ENCODE measurements at places on chromosomes 4 and X.

DNA sequence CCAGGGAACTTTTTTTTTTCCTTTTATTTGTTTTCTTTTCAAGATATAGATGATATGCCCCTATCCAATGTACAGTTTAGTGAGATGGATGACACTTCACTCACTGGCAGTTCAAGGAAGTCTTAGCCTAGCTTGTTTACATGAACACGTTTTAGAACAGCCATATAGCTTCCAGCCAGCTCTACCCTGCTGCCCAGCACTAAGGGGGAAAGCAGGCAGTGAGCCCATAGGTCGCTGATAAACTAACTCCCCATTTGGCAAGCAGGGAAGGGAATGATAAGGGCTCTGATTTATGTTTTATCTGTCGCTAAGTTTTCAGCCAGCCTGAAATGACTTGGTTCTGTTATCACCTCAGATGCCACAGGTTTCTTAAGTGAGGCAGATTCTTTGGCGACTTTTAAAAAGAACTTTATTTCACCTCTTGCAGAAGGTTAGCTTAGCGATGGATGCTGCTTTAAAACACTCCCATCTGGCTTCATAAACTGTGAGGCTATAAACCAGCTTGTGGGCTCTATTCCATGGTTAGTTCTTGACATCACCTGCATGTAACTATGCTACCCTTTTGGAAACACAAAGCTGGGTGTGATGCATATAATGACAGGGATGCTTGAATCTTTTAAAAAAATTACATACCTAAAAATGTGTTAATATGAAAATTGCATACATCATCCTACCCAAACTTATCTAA is 348.4 kb downstream of the FBXO8 start:
- no peak for DNase-seq

DNA sequence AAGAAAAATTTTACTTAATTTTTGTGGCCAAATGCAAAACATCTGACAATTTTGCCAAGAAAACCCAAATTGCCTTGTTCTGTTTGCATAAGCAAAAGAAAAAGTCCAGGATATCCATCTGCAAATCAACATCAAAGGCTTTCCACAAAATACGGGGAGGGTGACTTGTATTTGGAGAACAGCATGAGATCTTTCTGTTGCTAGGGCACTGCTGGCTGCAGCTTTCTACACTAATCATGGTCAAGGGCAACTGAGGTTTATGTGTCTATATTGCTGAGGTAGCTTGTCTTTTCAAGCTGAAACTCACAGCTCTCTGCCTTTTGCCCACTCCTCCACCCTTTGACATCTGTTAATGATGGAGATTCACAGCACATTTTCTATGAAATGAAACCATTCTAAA is 389.1 kb downstream of the NKX6-1 start:
- no peak for DNase-seq

DNA sequence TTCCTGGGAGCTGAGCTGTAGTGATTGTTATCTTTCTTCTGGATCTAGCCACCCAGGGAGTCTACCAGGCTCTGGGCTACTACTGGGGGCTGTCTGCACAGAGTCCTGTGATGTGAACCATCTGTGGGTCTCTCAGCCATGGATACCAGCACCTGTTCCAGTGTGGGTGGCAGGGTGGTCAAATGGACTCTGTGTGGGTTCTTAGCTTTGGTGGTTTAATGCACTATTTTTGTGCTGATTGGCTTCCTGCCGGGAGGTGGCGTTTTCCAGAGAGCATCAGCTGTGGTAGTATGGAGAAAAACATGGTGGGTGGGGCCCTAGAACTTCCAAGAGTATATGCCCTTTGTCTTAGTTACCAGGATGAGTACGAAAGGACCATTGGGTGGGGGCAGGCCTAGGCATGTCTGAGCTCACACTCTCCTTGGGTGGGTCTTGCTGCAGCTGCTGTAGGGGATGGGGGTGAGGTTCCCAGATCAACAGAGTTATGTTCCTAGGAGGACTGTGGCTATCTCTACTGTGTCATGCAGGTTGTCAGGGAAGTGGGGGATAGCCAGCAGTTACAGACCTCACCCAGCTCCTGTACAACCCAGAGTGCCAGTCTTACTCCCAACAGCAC is 264.8 kb upstream of the LDB2 start:
- no peak for DNase-seq

- no peak for DNase-seq
Measured at GRCh38 chr4:28723371-28723770, 1862.7 kb downstream of the STIM2 start.

GRCh38 chr4:5656415-5656814 is 51.9 kb downstream of the EVC2 start:
- no peak for DNase-seq

DNA sequence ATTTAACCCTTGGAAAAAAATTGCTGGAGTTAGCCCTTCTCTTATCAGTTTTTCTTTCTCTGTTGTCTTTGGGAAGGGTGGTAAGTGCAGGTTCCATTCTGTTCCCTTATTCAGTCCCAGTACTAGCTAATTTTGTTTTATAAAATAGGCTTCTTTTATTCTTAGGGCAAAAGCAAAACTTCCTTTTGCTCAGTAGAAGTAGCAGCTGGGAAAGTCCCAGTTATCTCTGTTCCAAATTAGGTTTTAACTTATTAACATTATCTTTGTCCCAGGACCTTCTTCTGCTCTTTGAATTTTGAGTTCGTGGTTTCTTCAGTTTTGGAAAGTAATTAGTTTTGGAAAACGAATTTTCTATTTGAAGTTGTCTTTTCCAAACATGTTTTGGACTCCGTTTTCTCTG is 61.1 kb downstream of the BANK1 start:
- no peak for DNase-seq

- no peak for DNase-seq
Measured at GRCh38 chr4:60944060-60944459, 256.1 kb upstream of the ADGRL3 start.

GRCh38 chrX:97494756-97495372 is 611.2 kb downstream of the RPA4 start:
- DNase-seq, result no peak

- no peak for DNase-seq
Measured at GRCh38 chrX:19198473-19198872, 76.2 kb upstream of the ADGRG2 start.

DNA sequence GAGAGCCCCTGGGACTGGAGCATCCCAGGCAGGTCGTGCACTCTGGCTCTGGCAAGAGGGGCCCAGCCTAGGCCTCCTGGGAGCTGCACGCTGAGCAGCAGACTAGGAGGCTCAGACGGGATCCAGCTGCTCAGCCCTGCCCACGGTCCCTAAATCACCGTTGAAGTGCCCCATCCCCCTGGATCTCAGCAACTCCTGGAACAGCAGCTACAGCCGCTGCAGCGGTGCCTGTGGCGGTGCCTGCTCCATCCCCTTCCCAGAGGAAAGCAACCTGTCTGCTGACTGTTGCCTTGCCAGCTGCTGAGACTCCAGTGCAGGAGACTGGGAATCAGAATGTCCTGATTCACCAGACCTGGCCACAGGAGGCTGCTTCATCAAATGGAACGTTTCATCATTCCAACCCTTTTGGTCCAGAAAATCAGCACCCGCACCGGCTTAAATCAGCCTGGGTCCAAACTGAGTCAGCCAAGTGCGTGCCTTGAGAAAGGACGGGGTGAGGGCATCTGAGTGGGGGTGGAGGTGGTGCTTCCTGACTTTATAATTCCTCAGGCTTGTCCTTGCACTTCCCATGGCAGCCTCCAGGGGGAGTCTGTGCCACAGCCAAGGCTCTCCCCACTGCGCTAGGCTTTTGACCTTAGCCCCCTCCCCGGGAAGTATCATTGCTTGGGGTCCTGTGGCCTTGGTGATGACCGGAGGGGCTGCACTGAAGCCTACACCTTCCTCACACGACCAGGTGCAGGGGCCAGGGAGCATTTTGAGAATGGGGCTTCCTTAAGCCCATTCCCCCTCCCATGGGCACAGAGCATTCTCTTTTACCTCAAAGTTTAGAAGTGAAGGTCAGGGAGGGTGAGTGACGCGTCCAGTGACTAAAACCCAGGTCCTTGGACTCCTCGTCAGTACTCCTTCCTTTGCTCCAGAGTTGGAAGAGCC is 6.5 kb downstream of the ZNF185 start:
- DNase-seq, result peak; percentile 5

DNA sequence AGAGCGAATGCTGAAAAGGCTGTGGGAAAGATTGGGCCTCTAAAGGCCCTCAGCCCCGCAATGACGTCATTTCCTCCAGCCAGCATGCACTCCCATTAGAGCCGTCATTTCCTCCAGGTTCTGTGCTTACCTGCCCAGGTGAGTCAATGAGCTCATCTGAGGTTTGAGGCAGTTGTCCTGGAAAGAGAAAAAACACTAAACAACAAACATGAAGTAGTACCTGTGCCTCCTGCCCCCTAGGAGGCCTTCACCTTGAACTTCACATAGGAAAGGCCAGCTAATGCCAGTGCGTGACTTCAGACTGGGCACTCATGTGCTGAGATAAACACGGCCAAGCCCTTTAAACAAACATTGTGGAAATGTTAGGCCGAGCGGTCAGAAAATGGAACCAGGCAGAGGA is 55.9 kb downstream of the FHDC1 start:
- no peak for DNase-seq

GRCh38 chr4:132275583-132276121 is 873.4 kb upstream of the PCDH10 start:
- DNase-seq, result no peak

- no peak for DNase-seq
Measured at GRCh38 chr4:75018811-75019479, 86.0 kb downstream of the PARM1 start.

DNA sequence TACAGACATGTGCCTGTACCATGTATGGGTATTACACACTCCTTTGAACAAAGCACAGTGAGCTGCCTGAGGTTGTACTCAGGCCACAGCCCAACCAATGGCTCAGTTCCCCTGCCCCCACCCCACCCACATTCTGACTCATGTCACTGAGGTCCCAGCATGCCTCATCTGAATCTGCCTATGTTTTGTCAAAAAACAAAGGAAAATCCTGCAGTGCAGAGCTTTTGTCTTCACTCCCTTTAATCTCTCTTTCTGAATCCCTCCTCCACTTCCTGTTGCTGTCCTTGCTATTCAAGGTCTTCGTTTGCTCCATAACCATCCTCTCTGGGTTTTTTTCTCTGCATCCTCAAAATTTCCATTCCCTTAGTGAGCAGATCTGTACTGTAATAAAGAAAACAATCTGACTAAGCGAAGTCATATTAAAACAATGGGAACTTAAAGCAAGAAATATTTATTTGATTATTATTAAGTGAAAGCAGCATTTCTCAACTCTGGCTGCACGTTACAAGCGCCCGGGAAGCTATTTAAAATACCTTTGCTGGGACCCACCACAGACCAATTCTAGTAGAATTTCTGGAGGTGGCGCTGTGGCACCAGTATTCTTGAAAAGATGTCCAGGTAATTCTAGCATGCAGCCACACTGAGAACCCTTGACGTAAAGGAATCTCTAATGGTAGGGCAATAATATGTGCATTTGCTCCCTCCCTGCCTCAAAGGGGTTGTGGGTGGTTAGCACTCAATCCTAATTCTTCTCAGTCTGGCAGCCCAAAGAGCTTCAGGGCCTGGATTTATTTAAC is 8.7 kb downstream of the GUCY2F start:
- DNase-seq, result peak; percentile 1

DNA sequence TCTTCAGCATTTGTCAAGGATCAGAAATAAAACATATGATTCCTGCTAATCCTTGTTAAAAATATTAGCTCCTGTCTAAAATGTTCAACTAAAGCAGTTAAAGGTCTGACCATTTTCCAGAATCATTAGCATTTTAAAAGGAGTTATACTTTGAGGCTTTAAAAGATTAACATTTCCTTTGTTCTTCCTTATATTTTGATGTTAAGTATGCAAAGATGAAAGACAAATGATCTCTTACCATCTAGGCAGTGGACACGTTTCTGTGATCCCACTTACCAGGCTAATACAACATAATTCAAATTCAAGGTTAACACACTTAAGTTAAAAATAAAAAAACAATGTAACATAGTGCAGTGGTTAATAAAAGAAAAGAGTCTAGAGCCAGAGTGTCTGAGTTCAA is 61.8 kb upstream of the COX18 start:
- no peak for DNase-seq

- DNase-seq, result no peak
Measured at GRCh38 chr4:184688005-184688404, 38.5 kb downstream of the PRIMPOL start.
